Left ventricle myocardium superior (tissue), 1 donor: ENCODE measurements at places on chromosomes 5 and 9. TPM values are rescaled to one million over a fixed set of nuclear protein-coding genes. Genes with fewer than 3 reads are reported as not detected.

The PCDHA6 gene
- total RNA-seq, result not detected

The GLRA1 gene
- not detected for total RNA-seq

The GRM6 gene
- not detected for total RNA-seq

DNA sequence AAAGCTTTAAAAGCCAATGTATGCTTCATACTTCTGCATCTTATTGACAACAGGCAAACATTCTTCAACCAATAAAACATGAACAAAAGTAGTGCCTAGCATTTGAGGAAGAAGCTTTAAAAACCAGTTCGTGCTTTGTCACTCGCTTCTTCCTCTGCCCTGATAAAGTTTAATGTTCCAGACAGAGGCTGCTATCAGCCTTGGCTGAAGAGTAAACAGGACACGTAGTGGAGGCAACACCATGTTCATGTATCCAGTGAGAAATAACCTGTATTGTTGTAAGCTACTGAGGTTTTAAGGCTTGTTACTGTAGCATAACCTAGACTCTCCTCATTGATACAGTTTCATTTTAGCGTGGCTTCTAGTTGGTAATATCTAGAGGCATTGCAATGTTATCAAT lies 3.2 kb upstream of the FUBP3 start:
- DNase-seq, result no peak

GRCh38 chr9:73125651-73126050 lies 26.0 kb upstream of the ANXA1 start:
- DNase-seq, result no peak

DNA sequence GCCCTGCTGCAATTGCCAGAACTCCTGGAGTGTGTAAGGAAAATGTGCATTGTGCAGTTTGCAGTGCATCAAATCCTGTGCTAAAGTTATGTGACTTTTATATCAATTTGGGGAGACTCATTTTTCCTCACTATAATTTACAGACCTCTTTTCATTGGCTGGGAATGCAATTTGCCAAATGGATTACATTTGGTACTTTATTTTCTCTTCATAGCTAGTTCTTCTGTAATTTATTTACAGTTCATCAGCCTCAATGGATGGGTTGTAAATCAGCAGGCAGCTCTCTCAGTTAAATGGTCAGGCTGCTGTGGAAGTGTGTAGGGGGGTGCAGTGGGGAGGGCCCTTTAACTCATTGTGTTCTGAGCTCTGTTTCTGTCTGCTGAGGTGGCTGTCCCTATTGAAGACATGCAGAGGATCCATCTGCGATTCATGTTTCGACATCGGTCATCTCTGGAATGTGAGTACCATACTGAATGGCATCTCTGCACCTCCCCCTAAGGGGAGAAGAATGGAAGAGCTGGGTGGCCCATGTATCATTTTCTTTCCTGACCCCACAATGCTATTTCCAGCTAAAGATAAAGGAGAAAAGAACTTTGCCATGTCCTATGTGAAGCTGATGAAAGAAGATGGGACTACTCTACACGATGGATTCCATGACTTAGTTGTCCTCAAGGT lies 74.6 kb downstream of the DOCK2 start:
- DNase-seq, result no peak

DNA sequence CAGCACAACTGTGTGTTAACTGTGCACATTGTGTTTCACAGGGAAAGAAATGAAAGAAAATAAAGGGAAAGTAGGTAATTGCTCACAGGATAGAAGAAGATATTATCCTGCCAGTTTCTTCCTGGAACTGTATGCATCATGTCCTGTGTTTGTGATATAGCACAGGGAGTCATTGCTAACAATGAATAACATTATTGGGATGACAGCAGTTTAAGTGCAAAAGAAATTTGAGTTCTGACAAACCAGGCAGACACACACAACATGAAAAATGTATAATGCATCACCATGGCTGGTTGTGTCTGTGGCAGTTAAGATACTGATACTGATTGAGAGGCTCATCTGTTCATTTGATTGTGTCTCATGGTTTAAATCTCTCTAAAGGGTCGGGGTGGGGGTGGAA lies 145.4 kb downstream of the SPATA31D1 start:
- DNase-seq, result no peak

DNA sequence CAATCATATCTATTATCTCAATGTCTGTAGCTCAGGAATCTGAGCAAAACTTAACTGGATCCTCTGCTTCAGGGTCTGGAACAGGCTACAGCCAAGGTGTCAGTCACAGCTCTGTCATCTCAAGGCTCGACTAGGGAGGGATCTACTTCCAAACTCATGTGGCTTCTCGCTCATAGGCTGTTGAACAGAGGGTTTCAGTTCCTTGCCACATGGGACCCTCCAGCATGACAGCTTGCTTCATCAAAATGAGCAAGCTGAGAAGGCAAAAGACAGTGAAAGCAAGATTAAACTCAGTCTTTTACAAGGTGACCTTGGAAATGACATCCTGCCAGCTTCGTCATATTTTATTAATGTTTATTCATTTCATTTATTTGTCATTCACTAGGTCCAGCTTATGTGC lies 111.7 kb downstream of the GADD45G start:
- no peak for DNase-seq

DNA sequence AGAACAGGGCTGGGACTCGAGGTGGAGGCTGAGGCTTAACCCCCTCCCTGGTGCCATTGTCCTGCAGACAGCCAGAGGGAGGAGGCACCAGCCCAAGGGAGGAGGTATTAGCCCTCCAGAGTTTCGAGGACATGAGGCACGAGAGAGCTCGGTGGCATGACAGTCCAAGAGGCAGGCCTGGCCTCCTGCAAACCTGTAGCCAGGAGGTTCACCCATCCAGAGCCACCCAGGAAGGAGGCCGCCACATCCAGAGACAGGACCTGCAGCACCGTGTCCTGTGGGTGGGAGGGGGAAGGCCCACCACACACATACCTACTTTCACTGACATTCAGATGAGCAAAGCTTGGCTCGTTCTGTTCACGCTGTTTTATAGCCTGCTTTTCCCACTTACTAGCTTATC lies 75.2 kb upstream of the ADAMTS2 start:
- no peak for DNase-seq

DNA sequence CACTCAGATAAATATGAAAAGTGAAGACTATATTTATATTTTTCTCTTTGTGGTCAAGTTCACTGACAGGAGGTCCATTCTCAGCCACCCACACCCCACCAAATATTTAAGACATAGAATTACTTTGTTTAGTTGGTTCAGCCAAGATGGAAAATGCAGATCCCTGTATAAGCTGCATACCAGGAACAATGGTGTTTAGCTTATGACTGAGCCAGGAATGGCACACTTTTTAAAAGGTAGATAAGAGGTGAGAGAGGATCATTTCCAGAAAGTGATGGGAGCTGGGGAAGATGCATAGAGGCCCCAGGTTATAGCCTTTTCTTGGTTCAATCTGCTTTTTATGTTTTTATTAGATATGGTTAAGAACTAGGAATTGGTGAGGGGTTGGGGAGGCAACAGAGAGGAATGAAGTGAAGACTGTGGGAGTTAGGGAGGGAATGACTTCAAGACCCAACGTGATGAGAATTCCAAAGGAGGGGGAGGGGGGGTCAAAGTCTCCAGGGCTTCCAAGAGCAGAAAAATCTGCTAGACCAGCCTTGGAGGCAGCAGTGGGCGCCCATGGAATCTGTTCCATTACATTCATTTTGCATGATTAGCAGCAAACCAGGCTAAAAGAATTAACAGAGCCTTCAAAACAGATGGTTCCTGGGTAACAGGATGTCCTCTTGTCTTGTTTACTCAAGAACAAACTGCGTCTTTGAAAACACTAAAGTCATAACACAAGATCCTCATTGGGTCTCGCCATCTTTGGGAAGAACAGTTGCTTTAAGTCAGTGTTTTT lies 95.2 kb downstream of the FGF1 start:
- DNase-seq, result no peak

DNA sequence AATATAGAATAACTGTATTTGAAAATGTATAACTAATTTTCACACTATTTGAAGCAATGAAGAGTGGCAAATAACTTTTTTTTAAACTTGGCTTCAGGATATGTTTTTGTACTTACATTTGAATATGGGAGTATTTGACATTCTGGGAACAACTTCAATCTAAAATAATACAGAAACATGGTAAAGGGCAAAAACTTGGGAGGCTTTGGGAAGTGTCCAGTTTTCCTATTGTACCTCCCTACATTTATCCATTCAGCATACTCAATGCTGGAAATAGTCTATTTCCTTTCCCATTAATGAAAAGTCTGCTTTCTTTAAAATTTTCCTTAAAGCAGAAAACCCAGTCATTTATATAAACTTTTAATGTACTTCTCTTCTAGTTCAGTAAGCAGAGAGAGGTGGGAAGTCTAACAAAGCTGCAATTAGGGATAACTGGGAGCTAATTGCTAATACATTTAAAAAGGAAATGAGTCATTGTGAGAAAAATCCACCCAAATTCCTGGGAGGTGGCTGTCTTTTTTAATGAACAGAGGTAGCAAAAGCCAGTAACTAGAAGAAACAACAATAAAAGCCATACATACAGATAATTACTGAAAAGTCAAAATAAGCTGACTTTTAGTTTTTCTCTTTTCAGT lies 128.8 kb downstream of the FBN2 start:
- no peak for DNase-seq

GRCh38 chr5:96326902-96327301 lies 106.1 kb downstream of the PCSK1 start:
- no peak for DNase-seq

- DNase-seq, result peak; percentile 90
These were observed 64.2 kb downstream of the KLF4 start for GRCh38 chr9:107425101-107426025.
